Putamen (tissue), 1 donor: ENCODE measurements at places on chromosomes 2 and 18.
A peak's percentile ranks its signal among the peaks of the same experiment; 100 is the strongest.

GRCh38 chr2:146038014-146038413 is 1518.1 kb upstream of the ZEB2 start:
- no peak for DNase-seq

GRCh38 chr18:56083097-56083521 is 495.1 kb upstream of the TCF4 start:
- DNase-seq = no peak

DNA sequence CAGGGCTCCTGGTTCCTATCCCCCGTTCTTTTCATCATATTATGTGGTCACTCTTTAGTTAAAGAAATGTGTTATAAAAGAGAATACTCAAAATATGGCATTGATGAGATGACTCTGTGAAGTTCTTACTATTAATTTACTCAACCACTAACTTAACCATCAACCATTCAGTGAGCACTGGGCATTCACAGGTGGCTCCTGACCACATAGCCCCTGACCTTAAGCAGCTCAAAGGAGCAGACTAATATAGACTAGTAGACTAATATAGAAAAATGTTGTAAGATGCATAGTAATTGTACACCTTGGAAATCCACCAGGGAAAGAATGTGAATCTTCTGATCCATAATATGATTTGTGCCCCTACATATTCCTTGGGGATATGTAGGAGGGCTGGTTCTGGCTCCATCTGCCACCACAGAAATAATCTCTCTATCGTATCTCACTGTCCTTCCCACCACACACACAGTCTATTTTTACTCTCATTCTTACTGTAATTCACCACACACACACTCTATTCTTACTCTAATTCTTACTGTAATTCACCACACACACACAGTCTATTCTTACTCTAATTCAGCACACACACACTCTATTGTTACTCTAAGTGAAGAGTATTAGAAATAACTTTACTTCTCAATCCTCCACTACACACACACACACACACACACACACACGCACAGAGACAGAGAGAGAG is 188.9 kb upstream of the ITGA4 start:
- no peak for DNase-seq

- peak; percentile 17 for DNase-seq
Observed at GRCh38 chr2:120109186-120110061, 96.5 kb downstream of the EPB41L5 start.

- no peak for DNase-seq
Observed at GRCh38 chr2:88538362-88538917, 85.9 kb upstream of the FOXI3 start.

GRCh38 chr2:44833171-44834069 is 108.1 kb upstream of the SIX3 start:
- no peak for DNase-seq

- peak; percentile 19 for DNase-seq
Observed at GRCh38 chr2:53945538-53945937, 25.3 kb downstream of the PSME4 start.

- no peak for DNase-seq
Observed at GRCh38 chr2:52345082-52345481, 1313.2 kb upstream of the NRXN1 start.

DNA sequence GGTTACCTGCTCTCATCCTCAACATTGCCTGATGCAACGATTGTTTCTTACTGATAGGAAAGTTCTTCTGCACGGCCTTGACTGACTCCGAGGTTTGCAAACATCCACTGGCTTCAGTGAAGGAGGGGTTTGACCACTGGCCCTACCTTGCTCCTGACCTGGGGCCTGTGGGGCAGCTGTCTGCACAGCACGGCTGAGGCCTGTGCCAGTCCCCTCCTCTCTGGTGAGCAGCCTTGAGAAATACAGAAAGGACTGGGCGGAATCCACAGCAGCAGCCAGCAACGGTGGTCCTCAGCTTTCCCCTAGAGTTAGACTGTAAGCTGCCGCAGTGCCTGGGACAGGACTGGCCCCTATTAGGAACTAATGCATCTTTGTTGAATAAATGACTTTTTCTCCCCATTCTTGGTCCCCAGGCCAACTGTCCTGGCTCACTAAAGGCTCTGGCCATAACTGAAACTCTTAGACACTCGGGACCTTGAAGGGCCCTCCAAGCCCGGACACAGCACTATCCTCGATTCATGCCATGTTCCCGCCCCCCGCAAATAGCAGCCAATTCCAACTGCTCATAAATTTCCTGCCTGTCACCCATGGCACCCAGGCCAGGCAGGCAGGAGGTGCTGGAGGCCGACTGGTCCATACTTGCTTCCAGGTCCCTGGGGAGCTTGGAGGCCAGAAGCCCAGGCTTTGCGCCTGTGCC is 26.7 kb downstream of the ATOH8 start:
- no peak for DNase-seq

DNA sequence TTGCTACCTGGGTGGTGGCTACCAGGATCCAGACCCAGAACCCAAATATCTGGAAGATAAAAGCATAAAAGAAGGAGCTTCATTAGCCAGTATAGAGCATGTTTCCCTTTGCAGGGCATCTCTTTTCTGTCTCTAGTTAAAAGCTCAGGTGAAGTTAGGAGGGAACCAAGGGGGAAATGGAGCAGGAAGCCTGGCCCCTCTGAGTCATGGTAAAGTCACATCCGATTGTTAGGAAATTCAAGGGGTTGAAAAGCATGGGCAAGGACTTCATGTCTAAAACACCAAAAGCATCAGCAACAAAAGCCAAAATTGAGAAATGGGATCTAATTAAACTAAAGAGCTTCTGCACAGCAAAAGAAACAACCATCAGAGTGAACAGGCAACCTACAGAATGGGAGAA is 126.9 kb downstream of the RPIA start:
- no peak for DNase-seq
